LoVo (cell line): ENCODE measurements at places on chromosomes 1 and 21.

- no peak for DNase-seq
Measured at GRCh38 chr1:164588516-164589341, 29.7 kb downstream of the PBX1 start.

DNA sequence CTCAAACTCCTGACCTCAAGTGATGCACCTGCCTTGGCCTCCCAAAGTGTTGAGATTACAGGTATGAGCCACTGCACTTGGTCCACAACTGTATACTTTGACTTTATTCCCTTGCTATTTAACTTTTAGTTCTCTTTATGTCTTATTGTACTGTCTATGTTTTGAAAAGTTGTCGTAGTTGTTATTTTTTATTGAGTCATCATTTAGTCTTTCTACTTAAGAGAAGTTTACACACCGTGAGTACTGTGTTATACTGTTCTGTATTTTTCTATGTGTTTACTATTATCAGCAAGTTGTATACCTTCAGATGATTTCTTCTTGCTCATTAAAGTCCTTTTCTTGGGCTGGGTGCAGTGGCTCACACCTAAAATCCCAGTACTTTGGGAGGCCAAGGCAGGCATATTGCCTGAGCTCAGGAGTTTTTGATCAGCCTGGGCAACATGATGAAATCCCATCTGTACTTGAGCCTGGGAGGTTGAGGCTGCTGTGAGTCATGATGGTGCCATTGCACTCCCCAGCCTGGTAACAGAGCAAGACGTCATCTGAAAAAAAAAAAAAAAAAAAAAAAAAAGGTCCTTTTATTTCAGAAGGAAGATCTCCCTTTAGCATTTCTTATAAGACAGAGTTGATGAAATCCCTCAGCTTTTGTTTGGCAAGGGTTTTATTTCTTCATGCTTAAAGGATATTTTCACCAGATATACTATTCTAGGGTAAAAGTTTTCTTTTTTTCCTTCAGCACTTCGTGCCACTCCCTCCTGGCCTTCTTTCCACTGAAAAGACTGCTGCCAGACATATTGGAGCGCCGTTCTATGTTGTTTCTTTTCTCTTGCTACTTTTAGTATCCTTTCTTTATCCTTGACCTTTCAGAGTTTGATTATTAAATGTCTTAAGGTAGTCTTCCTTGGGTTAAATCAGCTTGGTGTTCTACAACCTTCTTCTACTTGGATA is 47.6 kb downstream of the TNFSF18 start:
- no peak for DNase-seq

GRCh38 chr1:19877821-19878636 is 4.2 kb upstream of the OTUD3 start:
- no peak for DNase-seq

DNA sequence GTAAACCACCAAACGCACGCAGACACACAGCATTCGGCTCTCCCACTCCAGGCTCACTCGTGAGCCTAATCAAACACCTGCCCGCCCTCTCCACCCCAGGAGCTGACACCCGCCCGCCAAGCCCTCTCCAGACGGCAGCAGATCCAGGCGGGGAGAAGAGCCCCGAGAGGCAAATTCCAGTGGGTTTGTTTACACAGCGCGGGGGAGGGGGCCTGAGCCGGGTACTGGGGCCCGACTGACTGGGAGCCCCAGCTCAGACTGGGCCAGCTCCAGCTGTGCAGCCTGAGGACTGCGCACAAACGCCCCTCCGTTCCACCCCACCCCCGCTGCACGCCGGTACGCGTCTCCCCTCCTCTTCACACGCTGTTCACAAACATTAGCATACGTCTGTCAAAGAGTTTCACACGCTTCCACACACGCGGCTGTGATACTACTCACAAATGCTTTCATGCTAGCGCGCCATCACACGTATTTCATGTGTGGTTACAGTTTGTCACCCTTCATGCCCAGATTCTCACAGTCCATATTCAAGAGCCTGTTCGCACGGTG is 1.0 kb upstream of the EFNA1 start:
- DNase-seq, result peak; percentile 19

GRCh38 chr1:36106269-36106668 is 17.6 kb downstream of the ADPRS start:
- DNase-seq, result no peak

GRCh38 chr1:19582318-19582717 is 61.8 kb upstream of the NBL1 start:
- peak; percentile 42 for DNase-seq

- no peak for DNase-seq
Measured at GRCh38 chr1:43520100-43520778, 10.4 kb upstream of the PTPRF start.

GRCh38 chr21:35010447-35010846 is 38.7 kb downstream of the RUNX1 start:
- DNase-seq, result no peak

GRCh38 chr1:191065771-191066170 is 588.1 kb upstream of the BRINP3 start:
- no peak for DNase-seq

DNA sequence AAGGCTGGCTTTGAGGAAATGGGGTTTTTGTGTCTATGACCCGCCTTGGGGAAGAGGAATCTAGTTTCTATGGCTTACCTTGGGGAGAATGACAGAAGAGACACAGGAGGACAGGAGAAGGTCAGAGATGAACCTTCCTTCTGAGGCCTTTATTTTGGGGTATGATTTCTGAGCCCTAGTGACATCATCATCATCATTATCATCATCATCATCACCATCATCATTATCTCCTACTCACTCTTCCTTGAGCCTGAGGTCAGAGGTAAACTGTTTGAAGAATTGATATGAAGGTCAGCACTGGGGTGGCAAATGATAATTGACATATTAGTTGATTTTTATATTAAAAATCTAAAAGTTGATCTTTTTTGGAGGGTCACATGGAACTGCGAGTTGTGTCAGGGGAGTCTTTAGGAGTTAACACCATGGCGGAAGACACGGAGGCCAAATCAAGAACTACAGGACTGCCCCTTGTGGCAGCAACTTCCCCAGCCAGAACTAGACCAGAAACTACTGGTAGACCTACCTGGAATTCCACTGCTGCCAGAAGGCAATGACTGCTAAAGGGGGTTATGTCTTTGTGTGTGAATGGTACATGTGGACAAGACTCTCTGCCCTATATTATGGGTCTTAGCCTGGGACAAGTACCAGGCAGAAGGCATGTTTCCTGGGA is 49.8 kb upstream of the WLS start:
- no peak for DNase-seq

GRCh38 chr21:40976198-40977109 is 129.5 kb upstream of the DSCAM start:
- peak; percentile 52 for DNase-seq

DNA sequence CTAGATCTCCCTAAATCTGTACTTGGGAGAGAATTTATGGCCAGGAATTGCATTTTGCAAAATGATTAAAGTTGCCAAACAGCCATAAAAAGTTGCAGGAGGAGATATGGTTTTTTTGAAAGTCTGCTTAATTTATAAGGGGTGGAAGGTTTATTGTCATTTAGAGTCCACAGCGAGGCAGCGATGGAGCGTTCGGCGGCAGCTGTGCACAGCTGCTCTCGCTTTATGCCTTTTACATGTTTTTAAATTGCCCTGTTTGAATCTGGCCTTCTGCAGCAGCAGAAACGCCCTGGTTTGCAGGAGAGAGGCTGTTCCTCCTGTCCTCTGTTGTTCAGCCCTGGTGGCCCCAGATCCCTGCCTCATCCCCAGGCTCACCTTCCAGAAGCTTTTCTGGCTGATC is 144.9 kb upstream of the POU3F1 start:
- DNase-seq, result no peak

DNA sequence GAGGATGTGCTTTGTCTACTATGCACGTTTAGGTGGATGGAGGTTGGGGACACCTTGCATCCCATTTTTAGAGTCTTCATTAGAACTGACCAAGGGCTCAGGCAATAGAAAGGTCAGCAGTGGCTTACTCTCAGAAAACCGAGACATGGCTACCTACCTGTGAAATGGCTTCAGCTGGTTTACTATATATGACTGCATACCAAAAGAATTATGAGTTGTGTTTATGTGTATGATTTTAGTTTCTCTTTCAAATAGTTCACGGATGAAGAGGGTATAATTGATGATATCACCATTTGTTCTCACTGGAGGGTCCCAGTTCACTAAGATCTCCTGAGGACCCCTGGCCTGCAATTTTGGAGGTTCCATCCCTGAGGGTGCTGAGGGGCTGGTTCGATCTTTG is 106.8 kb downstream of the KCTD3 start:
- no peak for DNase-seq

DNA sequence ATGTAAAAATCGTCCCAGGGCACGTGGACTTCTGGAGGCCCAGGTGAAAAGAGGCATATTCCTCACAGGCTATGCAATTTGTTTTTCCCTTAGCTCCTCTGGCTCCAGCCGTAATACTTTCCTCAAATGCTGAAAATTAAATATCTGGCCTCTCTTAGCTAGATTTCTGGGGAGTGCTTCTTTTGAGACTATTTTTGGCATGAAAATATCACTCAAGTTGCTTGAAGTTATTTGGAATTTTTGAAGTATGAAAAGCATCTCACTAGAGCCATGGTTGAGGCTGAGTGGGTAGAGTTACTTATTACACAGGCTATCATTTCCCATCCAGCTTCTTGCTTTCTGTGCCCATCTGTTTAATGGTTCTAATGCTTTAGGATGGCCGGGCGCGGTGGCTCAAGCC is 59.7 kb downstream of the MYOM3 start:
- DNase-seq, result no peak

- DNase-seq, result no peak
Measured at GRCh38 chr1:192538407-192539296, 36.9 kb upstream of the RGS1 start.

- DNase-seq, result no peak
Measured at GRCh38 chr1:110118636-110119396, 6.6 kb downstream of the UBL4B start.

GRCh38 chr1:157785248-157785647 is 8.3 kb upstream of the FCRL2 start:
- DNase-seq, result no peak

GRCh38 chr1:153260585-153261280 is 1.2 kb downstream of the LORICRIN start:
- no peak for DNase-seq

GRCh38 chr1:40034869-40035268 is 5.7 kb upstream of the CAP1 start:
- DNase-seq, result no peak

DNA sequence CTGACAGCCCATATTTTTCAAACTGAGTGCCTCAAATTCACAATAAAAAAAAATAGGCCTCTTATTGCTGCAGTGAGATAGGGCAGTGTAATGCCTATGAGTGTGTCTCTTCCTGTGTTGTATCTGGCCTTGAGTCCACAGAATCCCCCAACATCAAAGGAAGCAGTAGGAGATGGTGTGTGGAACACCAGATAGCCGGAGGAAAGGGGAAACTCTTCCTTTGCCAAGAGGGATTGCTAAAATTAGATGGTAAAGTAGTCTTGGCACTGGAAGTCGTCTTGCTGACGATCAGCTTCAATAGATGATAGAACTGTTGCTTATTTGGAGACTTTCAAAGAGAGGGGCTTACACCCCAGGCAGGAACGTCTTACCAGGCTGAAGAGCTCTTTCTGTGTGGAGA is 51.8 kb downstream of the RUNX1 start:
- DNase-seq, result no peak

DNA sequence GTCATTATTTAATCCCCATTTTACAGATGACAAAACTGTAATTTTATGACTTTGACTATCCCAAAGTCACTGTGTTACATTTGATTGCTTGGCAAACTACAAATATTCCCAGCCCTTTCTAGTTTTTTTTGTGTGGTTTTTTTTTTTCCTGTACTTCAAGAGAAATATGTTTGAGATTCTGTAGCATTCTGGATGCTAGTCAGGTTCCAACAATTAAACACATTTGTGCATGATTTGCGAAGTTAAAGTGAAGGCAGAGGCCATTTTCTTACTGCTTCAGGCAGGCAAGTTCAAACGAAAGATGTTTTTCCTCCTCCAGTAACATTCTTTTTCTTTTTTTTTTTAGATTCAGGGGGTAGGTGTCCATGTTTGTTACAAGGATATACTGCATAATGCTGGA is 107.9 kb upstream of the SERTAD4 start:
- no peak for DNase-seq

- DNase-seq, result peak; percentile 50
Measured at GRCh38 chr1:204446413-204447111, 34.9 kb upstream of the PPP1R15B start.

DNA sequence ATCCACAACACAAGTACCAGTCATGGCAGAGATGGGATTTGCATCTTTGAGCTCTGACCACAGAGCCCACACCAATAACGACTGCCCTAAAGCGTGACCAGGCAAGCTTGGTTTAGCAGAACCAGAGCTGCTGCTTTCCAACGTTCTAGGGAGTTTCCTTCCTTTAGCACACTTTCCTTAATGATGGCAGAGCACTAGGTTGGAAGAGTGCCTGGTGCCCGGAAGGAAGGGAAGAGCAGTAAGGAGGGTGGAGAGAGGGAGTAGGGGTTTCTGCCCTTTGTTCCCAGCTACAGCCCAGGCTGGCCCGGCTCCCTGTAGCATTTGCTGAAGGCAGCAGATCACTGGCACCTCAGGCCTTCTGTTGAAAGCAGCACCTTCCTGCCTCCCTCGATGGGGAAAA is 6.1 kb upstream of the EVA1C start:
- DNase-seq, result no peak

DNA sequence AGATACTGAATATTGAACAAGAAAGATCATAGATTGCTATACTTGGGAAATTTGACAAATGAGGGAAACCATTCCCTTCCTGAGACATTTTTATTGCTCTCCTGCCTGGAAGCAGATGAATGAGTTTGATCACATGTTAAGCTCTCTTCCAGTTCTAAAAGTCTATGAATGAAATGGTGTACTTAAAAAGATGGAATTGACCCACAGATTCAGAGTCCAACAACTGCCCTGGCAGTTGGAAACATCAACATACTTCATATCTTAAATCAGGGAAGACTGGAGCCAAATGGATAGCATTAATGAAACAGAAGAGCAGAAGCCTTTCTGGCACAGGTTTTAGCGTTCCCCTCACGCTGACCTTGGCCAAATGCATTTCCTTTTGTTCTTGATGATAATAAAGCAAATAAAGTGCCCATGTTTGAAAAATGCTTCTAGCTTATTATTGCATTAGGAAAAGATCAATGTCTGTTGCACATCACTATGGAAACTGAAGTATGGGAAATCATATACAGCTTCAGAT is 142.6 kb downstream of the ESRRG start:
- DNase-seq, result no peak

DNA sequence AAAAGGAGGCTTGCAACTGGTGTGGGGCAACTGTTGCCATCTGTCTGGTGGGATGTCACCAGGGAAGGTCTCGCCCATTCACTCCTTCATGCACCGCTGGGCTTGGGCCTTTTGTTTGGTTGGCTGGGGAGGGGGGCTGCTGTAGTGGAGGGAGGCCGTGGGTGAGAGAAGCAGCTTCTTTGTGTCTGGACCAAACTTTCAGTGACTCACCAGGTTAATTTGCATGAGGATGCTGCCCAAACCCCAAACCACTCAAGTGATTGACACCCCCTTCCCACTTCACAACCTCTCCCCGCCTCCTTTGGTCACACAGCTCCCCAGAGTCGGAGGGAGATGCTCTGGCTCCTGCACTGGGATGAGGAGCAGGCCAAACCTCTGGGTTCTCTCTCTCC is 19.7 kb downstream of the BTG2 start:
- no peak for DNase-seq
